ENCODE measurements at places on chromosomes 6 and 20.

DNA sequence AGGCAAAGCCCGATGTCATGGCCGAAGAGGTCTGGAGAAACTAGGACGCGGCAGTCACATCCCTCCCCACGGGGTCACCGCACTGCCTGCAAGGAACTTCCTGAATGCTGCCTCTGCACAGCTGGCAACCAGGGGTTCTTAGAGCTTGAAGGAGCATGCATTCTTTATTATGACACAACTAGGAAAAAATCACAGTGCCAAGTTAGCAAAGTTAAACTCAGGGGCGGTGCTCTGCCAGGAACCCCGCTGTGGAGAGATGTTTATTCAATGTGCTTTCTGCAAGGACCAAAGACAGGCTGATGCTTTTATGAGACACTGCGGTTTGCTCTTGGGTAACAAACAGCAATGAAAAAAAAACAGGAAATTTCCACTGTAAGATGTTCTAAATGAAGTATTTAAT, 287.3 kb upstream of the FOXQ1 start:
- DNase-seq: no peak

GRCh38 chr20:63978319-63979228, 868 bp downstream of the SAMD10 start:
- DNase-seq: no peak

DNA sequence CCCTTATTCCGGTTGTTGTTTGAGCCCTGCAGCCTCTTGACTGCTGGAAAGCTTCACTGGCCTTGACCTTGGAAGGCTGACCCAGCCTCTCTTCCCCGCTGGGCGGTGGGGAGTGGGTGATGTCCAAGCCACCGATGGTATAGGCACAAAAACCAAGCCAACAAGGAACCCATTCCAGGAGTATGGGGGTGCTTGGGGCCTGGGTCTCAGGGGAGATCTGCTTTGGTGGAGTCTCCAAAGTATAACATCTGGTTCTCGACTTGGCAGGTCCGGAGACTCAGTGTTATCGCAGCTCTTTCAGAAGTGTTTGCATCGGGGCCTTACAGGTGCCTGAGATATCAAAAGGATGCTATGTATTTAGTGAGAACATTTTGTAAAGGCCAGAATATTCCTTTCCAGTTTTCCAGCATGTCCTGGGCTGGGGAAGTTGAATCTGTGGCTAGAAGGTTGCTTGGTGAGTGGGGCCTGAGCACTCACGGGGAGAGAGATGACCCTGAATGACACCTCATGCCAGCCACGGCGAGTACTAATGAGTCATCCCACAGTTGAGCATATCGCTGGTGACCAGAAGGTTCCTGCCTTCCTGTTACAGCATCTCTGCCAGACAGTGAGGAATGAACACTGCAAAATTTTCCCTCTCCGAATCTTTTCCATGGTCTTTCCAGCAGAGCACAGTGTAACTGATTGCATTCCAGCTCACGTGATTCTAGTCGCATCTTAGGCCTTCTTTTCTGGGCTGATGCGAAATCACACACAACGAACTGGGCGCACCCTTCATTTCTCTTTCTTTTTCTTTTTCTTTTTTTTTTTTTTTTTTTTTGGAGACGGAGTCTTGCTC, 133.9 kb downstream of the ZDHHC14 start:
- no peak for DNase-seq

DNA sequence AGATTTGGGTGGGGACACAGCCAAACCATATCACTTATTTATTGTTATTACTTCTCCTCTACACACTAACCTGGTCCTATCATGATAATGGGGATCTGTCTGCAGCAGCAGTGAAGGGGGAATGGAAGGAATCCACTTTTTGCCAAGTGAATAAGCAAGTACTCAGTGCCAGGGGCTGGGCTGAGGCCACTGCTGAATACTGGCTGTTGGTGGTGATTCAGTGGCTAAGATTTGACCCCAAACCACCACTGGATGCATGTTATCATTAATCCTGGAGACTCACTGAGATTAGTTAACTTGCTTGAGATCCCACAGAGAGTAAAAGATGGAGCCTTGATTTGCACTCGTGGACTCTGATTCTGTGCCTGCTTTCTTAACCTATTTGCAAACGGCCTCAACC, 127.7 kb downstream of the TSHZ2 start:
- no peak for DNase-seq

- DNase-seq: no peak
These were observed 181.9 kb downstream of the NFATC2 start for GRCh38 chr20:51360451-51361201.

GRCh38 chr20:19758501-19759331, 658 bp downstream of the RIN2 start:
- DNase-seq: no peak

- no peak for DNase-seq
These were observed 68.6 kb downstream of the ESR1 start for GRCh38 chr6:151876122-151876521.

DNA sequence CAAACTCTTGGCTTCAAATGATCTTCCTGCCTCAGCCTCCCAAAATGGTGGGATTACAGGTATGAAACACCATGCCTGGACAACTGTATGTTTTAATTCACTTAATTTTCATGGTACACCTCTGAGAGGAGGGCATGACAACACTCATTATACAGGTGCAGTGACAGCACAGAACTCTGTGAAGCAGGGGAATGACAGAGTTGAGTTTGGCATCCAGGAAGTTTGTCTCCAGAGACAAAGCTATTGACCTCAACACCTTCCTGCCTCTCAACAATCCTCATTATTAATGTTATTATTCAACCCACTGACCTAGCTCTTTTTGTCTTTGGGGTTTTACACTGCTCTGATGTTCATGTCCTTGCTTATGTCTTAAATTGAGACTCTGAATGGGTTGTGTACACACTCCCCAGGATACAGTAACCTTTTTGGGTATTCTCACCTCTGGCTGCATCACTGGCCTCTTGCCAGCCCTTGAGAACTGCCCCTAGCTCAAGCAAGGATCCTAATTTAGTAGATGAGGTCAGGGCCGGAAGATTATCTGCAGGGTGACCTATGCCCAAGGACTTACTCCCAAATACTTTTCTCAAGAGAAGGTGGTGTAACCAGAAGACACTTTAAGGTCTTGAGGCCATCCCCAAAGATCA, 13.0 kb upstream of the IER3 start:
- no peak for DNase-seq

DNA sequence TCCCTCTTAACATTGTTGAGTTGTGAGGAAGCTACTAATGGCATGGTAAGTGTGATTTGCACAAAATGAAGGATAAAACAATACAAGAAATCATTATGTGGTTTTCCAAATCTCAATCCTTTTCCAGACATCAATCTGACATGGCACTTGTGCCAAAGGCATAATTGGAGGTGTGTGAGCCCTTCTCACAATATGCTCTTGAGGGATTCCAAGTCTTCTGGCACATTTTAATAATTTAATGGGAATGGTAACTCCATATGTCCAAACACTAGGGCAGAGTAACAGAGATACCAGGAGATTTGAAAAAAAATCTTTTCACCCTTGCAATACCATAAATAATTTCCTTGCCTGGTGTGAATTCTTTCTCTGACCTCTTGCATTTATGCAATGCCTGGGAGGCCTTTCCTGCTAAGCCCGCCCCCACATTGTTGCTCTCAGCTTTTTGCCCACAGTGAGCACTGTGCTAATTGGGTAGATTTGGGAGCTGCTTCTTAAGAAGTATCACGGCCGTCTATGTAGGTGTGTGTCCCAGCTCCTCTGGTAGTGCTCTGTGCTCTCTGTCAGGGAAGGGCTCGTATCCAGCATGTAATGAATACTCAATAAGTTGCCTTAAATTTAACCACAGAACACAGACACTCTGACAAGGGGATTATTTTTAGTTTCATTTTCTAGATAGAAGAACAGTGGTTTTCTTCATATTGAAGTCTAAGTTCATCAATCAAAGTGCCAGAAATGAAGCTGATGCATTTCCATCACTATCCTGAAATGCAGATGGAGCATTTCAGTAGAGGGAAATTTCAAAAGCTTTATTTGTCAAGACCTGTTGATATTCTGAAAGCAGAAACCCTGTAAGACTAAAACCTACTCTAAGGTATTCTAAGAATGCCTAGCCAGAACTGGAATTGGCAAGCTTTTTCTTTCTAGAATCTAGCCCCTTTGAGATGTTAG, 54.4 kb upstream of the CEP85L start:
- DNase-seq: no peak

DNA sequence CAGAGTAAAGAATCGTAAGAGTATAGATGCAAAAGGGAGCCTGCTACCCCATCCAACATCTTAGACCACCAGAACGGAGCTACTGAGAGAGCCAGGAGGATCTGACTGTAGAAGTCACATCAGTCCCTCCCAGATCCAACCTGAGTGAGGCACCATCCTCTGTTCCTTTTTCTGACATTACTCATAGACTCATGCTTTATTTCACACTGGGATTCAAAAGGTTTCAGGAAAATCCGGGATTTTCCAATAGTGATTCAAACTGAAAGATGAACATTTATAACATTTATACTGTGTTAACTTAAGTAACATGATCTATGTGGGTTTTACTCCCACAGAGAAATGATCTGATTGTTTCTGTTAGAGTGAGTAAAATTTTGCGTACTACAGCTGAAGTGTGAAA, 868.6 kb upstream of the GJE1 start:
- no peak for DNase-seq
